ENCODE measurements at places on chromosomes 7 and 10.

DNA sequence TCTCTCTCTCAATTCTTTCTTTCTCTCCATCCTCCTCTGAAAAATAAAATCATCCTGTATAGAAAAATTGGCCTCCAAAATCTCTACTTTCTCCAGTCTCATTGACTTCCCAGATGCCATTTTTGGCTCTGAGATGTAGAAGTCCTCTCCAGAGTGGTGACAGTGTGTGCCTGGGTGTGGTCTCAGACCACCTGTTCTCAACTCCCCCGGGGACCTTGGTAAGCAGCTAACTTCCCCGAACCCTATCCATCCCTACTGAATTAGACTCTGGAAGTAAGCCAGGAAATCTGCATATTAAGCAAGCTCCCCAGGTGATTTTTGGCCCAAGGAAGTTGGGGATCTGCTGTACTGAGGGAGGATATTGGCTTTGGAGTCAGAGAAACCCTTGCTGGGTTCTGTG lies 120.5 kb downstream of the WDR11 start:
- no peak for DNase-seq

GRCh38 chr10:13327534-13327933 lies 20.6 kb downstream of the SEPHS1 start:
- DNase-seq, result no peak

GRCh38 chr7:1624999-1625927 lies 44.8 kb upstream of the ELFN1 start:
- DNase-seq, result no peak

DNA sequence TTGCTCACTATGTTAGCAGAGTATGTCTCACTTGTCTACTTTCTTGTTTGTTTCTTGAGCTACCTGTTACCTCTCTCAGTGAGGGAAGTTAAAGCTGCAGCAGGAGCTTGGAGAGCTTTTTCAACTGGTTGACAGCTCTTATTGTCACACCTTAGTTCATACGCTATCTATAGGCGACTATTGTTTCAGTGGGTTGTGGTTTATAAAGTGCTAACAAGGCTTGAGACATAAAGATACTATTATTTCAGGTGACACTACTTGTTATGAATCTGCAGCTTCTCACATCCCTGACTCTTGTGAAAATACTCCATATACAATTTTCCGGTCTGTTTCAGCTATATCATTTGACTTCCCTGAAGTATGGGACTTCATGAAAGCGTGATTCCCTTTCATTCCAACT lies 167.4 kb downstream of the CSTF2T start:
- no peak for DNase-seq
